ENCODE measurements at places on chromosomes 12 and 14.

DNA sequence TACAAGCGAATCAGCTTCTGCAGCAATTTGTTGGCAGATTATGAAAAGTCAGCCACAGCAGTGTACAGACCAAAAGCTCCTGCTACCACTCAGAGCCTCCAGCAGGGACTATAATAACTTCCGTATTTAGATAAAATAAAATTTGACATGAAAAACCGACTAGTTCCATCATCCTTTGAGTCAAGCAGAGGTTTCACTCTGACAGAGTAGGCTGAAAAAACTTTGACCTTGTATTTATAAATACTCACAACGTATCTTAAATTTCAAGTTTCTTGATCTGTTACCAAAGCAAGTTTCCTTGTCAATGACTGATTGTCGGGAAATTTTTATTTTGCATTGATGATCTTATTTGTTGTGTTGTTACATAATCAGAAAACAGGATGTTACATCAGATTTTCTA is 283.4 kb downstream of the DAD1 start:
- DNase-seq: no peak

DNA sequence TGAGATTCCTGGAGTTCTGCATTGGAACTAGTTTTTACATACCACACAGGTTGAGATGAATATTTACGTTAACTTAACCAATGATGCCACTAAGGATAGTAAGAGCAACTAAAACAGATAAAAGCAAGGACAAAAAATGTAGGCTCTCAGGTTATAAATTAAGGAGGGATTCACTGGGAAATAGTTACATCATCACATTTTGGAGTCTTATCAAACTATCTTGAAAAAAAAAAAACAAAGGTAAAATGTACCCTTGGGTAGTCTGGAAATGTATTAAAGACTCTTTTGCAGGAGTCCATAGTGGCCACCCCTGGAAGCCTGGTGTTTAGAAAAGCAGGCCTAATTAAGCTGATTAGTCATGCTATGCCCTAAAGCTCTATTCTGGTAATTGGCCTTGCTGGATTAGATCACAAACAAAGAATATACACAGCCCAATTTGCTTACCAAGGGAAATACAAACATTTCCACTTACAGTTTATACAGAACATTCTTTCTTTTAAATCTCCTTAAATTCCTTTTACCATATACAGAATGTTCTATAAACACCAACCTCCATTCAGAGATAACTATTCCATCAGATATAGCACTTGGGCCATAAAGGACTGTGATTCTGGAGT is 39.3 kb downstream of the SLC25A47 start:
- no peak for DNase-seq

DNA sequence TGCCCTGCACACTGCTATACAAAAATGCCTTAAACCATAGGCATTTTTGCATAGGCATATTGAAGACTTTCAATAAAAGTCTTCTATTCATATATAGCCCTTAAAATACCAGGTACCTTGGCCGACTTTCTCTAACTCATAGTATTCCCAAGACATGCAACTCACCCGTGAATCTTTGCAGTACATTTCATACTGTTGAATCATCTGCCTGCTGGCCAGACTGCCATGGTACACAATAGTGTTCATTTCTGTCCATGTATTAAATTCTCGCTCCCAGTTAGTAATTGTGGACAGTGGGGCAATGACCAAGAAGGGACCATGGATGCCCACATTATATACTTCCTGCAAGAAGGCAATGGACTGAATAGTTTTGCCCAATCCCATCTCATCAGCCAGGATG is 24.3 kb upstream of the SUPT16H start:
- DNase-seq: no peak

DNA sequence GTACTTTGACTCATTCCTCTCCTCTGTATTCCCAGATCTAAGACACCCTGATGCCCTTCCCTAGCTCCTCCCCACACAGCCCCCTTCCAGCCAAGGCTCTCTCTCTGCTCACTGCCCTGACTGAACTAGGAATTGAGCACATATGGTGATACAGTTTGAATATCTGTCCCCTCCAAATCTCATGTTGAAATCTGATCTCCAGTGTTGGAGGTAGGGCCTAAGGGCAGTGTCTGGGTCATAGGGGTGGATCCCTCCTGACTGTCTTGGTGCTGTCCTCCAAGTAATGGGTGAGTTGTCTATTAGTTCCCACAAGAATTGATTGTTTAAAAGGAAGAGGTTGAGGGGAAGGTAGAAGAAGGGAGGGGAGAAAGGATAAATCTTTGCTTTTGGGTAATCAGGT is 17.4 kb downstream of the CMKLR1 start:
- DNase-seq: no peak

GRCh38 chr14:37083599-37083998 is 88.8 kb downstream of the SLC25A21 start:
- no peak for DNase-seq

GRCh38 chr12:120928864-120929652 is 24.9 kb upstream of the SPPL3 start:
- no peak for DNase-seq

GRCh38 chr12:131896811-131897270 is 2.4 kb downstream of the ULK1 start:
- no peak for DNase-seq

DNA sequence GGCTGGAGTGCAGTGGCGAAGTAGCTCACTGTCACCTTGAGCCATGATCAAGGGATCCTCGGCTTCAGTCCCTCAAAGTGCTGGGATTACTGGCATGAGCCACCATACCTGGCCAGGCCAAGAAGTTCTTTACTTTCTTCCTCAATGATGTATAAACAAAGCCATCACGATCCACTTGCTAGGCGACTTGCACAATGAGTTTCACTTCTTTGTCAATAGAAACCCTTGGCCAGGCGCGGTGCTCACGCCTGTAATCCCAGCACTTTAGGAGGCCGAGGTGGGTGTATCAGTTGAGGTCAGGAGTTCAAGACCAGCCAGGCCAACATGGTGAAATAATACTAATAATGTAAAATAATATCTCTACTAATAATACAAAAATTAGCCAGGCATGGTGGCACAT is 14.4 kb upstream of the SPSB2 start:
- no peak for DNase-seq

GRCh38 chr14:87217023-87217422 is 776.0 kb downstream of the GALC start:
- no peak for DNase-seq

DNA sequence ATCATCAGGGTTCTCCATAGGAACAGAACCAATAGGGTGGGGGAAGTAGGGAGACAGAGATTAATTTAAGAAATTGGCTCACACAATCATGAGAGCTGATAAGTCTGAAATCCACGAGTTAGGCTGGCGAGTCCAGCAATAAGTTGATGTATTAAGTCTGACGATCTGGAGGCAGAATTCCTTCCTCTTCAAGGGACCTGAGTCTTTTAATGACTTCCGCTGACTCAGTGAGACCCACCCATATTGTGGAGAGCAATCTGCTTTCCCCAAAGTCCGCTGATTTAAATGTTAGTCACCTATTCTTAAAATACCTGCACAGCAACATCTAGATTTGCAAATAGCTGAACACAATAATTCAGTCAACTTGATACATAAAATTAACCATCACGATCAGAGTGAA is 97.8 kb downstream of the SPTSSA start:
- DNase-seq: no peak

- no peak for DNase-seq
Measured at GRCh38 chr12:27787559-27787958, 7.5 kb upstream of the MANSC4 start.

DNA sequence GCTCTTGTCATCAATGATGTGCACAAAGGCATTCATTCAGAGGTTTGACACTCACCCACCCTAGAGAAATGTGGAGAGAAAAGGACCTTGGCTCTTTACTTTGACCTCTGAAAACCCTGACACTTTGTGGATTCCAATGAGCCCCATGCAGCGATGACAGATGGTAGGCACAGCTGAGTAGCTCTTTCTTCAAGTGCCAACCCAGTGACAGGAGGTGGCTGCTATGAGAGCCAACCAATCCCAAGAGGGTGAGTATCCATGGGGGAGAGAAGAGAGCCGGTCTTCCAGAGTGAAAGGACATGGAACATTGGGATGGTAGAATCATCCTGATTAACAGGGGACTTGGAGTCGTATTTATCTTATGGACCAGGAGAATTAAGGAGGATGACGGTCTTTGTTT is 17.8 kb downstream of the SLC8A3 start:
- DNase-seq: no peak

- peak; percentile 72 for DNase-seq
Measured at GRCh38 chr14:50363714-50364111, 33.0 kb downstream of the CDKL1 start.

DNA sequence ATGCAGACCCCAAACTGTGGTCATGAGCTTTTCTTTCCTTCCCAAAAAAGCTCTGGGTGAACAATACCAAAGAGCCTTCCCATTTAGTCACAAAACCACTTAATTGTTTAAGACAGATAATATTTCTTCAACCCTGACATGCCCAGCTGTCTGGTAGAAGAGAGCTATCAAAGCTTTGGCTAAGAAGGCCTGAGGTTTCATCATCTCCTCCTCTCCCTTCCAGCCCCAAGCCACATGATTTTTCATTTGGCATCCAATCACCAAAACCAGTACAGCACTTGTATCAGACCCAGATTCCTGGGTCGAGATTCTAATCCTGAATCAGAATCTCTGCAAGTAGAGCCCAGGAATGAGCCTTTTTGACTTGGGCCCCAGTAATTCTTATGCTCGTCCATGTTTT is 199.6 kb upstream of the TMEM260 start:
- no peak for DNase-seq

DNA sequence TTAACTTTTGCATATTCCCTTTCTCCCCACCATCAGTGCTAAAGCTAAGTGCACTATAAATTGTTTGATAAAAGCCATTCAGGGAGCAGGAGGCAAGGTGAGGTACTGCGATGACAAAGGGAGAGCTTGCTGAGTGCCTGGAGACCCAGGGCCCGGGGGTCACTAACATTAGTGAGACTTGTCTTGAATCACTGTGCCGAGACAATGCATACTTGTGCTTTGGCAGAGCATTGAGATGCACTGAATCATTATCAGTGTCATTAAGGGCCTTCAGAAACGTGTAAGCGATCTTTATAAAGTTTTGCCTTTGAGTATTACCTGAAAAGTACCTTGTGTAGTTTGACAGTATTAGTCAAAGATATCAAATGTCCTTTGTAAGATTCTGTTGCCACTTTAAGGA is 447.5 kb downstream of the PCNX1 start:
- DNase-seq: no peak

- DNase-seq: no peak
Measured at GRCh38 chr12:130041983-130042812, 120.1 kb upstream of the FZD10 start.

GRCh38 chr12:48379794-48380193 is 29.1 kb upstream of the ZNF641 start:
- no peak for DNase-seq

DNA sequence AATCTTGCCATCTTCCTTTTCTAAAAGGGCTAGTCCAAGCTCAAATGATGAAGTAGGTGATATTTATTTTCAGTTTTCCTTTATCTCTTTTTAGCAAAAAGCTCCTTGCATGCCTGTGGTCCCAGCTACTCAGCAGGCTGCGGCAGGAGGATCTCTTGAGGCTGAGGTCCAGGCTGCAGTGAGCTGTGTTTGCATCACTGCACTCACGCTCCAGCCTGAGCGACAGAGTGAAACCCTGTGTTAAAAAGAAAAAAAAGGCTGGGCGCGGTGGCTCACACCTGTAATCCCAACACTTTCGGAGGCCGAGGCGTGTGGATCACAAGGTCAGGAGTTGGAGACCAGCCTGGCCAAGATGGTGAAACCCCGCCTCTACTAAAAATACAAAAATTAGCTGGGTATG is 5.0 kb downstream of the TMEM116 start:
- no peak for DNase-seq

DNA sequence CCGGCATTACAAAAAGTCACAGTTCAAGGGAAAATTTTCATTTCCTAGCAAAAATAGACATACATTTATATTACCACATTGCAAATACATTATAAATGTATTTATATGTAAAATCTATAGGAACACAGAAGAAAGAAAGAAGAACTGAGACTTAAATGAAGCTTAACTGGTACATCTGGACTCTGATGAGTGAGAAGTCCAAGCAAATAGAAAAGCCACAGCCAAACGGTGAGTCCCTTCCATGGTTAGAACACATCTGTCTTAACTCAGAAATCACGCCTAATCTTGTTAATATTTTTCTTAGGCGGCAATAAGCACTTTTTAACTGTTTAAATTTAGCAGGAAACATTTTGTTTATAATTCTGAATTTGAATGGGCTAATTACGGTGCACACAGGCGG is 9.4 kb upstream of the KLRB1 start:
- DNase-seq: no peak

GRCh38 chr12:24921251-24922038 is 27.5 kb downstream of the BCAT1 start:
- no peak for DNase-seq

- DNase-seq: no peak
Measured at GRCh38 chr14:37257501-37258070, 59.8 kb downstream of the MIPOL1 start.

- DNase-seq: no peak
Measured at GRCh38 chr14:72603639-72604038, 290.3 kb downstream of the DPF3 start.

DNA sequence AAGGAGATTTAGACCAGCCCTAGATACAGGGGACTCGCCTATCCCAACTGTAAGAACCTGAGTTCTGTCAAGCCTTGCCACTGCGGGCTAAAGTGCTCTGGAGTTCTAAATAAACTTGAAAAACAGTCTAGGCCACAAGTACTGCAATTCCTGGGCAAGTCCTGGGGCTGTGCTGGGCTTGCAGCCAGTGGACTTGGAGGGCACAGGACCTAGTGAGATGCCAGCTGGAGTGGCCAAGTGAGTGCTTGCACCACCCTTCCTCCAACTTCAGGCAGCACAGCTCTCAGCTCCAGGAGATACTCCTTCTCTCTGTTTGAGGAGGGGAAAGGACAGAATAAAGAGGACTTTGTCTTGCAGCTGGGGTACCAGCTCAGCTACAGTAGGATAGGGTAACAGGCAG is 307.6 kb upstream of the FBXO33 start:
- DNase-seq: no peak

- DNase-seq: no peak
Measured at GRCh38 chr14:101084436-101084826, 180.9 kb upstream of the RTL1 start.

GRCh38 chr12:111788178-111788654 is 21.5 kb downstream of the ALDH2 start:
- DNase-seq: no peak

- no peak for DNase-seq
Measured at GRCh38 chr12:116547955-116548501, 11.2 kb upstream of the MAP1LC3B2 start.

DNA sequence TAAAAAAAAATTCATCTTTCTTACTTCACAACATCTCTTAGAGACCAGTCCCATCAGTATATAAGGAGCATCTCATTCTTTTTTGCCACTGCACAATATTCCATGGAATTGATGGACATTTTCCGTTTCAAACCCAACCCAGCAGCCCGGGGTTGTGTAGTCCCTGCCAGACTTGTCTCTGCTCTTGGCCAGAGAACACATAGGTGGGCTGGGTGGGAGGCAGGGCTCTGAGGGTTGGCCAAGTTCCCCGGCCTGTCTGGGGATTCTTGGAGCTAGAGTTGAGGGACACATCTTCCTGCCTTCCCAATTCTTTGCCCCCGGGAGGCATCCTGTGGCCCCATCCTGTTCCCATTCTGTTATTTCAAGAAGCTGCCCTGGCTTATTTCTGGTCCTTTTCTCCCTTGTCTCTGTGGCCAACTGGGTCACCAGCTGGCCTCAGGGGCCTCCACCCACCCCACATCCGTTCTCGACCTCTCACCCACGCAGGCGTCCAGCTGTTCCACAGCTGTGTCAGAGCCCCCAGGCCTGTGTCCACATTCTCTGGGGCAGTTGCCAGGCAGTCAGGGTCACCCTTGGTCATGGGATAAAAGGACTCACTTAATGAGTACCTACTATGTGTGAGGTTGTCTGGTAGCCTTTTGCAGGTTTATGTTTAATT is 52.0 kb upstream of the CCDC63 start:
- no peak for DNase-seq

GRCh38 chr14:30214014-30214413 is 286.4 kb upstream of the PRKD1 start:
- DNase-seq: no peak

Measured in CD4-positive, alpha-beta T cell treated with Interleukin-10 for 1 hour (primary cell).